Left lobe of liver (tissue), 2 donors: ENCODE measurements at places on chromosomes 12 and 14. TPM values are rescaled to one million over a fixed set of nuclear protein-coding genes. Genes with fewer than 3 reads are reported as not detected.
A peak's percentile ranks its signal among the peaks of the same experiment; 100 is the strongest.

Gene DCN
- total RNA-seq, result 108 TPM

Gene GPR65
- 0.78 TPM for total RNA-seq

DNA sequence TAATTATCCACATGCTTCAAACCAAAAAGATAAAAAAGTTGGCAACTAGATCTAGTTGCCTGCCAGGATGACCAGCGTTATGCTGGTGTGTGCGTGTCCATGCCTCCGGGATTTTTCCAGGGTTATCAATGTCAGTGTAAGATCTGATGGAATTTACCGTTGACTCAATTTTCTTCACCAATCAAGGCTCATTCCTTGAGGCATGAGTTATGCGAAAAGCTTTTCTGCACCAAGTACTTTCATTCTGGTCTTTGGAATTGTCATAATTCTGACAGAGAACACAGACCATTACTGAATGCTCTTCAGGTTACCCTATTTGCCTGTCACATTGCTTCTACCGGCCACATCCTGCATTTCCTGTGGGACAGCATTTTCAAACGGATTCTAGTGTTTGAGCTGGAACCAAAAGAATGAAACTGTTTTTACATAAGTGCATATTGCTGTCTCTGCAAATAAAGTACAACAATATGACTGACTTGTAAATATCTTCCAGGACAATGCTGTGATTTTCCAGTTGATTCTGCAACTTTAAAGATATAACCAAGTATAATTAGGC, 91.8 kb downstream of the DUSP16 start:
- DNase-seq, result no peak

GRCh38 chr12:579420-580110, 83.7 kb downstream of the NINJ2 start:
- peak; percentile 14 for DNase-seq

GRCh38 chr12:19130224-19131024, 891 bp downstream of the PLEKHA5 start:
- peak; percentile 62 for DNase-seq

Gene CAPZA3
- 0.33 TPM for total RNA-seq

DNA sequence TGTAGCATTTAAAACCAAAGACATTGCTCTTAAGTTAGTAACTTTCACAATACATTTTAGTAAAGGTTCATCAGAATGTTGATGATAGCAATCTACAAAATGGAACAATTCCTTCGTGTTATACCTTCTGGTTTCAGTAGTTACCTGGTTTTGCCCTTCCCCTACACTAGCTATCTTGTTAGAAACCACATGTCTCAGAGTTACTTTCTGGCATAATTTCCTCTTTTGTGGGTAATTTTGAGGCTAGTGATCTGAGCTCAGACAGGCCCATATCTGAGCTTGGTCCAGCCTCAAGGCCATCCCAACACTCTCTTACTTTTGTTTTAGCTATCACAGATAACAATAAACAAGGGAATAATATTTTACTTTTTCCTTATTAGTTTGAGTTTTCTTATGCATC, 196.9 kb downstream of the KITLG start:
- DNase-seq, result no peak

Gene BEGAIN
- total RNA-seq, result 0.70 TPM

DNA sequence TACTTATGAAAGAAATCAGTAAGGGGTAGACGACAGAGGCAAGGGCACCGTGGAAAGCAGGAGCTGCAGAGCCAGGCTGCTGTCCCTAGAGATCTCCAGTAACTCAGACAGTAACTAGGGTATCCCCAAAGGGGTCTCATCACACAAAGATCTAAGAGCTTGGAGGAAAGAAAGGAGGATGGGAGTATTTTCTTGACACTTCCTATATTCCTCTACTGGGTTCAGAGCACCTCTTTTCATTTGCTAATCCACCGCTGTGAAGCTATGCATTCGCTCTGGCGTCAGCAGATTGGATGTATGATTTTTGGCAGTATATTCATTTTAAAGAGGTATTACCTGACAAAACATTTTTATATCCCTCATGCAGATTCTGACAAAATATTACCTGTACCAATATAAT, 12.6 kb downstream of the USP44 start:
- DNase-seq, result no peak

GRCh38 chr12:124453419-124454351, 113.7 kb downstream of the NCOR2 start:
- peak; percentile 62 for DNase-seq

DNA sequence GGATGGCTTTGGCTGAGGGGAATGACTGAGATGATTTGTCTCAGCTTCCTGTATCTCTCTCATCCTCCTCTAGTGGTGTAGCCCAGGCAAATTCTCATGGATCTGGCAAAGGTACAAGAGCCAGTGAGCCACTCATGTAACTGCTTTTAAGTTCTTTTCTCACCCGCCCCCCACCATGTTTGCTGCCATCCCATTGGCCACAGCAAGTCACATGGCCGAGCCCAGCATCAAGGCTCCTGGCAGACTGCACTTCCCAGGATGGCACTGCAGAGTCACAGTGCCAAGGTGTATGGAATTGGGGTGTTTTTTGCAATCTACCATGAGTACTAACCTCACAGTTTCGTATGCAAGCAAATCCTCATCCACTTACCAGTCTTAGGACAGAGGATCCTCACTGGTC, 50.9 kb downstream of the CHST11 start:
- DNase-seq, result no peak

DNA sequence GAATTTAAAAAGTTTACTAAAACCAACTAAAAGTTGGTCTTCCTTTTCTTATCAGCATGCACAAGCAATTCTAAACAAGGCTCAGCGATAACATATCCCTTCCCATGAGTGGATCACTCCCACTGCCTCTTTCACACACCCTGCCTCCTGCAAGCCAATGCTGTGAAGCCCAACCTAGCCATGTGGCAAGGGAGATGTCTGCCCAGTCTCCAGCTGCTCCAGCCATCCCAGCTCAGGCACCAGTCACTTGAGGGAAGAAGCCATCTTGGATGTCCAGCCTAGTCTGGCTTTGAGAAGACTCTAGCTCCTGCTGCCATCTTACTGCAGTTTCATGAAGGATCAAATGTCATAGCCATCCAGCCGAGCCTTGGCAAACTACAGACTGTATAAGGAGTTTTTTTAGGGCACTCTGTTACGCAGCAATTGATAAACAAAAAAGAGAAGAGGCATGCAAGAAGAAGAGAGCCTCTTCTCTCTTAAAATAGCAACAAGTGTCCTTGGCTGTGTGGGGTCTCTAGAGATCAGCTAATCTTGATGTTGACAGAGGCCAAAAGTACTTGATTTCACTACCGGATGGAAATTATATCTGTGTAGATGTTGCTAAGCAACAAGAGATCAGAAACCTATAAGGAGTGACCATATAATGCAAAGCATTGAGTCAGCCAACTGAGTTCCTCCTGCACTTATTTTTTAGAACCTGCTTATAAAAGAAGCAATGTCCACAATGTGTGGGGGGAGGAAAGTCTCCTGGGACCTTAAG, 108.9 kb downstream of the PTCSC3 start:
- no peak for DNase-seq

DNA sequence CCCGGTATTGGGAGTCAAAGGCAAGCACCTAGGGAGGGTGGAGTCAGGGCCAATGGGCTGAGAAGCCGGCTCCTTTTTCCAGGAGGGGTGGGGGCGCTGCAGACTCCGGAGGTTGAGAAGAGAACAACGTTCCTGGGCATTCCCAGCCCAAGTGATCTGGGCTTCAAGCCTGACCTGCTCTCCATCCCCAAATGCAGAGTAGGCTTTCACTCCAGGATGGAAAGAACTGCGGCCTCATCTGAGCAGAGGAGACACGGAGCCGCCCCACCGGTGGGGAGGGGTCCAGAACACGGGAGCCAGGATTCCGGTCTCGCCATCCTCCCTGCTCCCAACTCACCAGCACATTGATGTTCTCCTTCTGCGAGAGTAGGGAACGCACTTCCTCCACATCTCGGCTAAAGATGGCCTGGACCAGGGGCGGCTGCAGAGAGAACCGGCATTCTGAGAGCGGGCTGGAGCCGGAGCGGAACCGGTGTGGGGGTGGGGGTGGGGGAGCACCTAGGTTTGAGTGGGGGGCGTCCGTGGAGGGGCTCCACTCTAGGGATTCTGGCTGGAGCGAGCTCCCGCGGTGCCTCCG, 605 bp downstream of the ANKRD52 start:
- no peak for DNase-seq

GRCh38 chr14:55451398-55451797, 11.0 kb upstream of the TBPL2 start:
- DNase-seq, result no peak
